IPS-NIHi11 (cell line): ENCODE measurements at places on chromosomes 4 and X.

- DNase-seq = no peak
Measured at GRCh38 chr4:55706541-55706940, 70.4 kb upstream of the NMU start.

- DNase-seq = no peak
Measured at GRCh38 chrX:46178763-46179162, 366.5 kb downstream of the ZNF674 start.

- no peak for DNase-seq
Measured at GRCh38 chrX:150212672-150213480, 150.2 kb upstream of the MAMLD1 start.

- DNase-seq = no peak
Measured at GRCh38 chrX:119885554-119886428, 9.9 kb upstream of the AKAP14 start.

DNA sequence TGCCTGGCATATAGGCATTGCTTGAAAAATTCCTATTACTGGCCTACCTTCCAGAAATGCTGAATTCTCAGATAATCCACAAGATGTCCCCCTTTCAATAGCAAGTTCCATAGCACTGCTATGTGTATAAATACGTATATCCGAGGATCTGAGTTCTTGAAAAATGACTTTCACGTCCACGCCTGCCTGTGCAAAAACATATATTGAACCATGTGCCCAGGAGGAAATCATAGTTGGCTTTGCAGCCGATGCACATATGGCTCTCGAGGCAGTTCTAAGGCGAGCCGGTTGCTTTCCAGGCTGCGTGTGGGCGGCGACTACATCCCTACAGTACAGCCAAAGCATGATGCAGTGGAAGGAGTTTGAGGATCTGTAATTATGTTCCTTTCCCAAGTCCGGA is 55.4 kb upstream of the ESX1 start:
- no peak for DNase-seq

GRCh38 chr4:112302320-112303274 is 5.4 kb downstream of the ALPK1 start:
- no peak for DNase-seq

DNA sequence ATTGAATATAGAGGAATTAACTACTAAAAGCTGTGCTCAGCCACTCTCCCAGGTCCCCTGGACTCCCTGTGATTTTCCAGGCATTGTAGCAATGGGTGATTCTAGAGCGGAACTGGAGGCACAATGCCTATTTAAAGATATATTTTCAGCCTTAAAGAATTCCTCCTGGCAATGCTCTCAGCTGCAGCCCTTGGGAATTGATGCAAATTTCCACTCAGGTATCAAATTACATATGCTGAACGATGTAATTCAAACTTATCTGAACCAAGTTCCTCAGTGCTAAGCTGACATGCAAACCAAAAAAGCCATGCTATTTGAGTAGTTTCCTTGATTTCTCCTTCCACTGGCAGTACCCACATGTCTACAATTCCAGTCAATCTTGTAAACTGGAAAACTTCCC is 86.3 kb upstream of the GABRA3 start:
- no peak for DNase-seq

- DNase-seq = no peak
Measured at GRCh38 chrX:13051529-13052172, 7.2 kb upstream of the FAM9C start.

GRCh38 chrX:49042581-49043219 is 457 bp downstream of the TFE3 start:
- no peak for DNase-seq

- no peak for DNase-seq
Measured at GRCh38 chr4:25956260-25956659, 42.2 kb downstream of the SMIM20 start.

DNA sequence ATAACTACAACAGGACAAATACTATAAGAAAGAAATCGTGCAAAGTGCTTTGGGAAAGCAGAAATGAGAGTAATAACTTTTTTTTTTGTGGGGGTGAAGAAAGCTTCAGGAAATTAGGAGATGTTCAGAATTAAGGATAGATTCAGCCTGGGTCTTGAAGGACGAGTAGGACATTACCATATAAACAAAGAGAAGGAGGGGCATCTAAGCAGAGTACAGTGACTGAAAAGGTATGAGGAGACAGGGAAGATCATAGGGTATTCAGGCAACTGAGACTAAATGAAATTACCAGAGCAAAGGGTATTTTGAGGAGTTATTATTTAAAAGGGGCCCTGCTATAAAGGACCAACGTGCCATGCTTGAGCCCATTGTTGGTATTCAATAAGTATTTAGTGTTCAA is 3.1 kb upstream of the STAP1 start:
- no peak for DNase-seq

GRCh38 chr4:3054169-3054759 is 20.1 kb downstream of the HTT-AS start:
- no peak for DNase-seq
